ENCODE measurements at places on chromosomes 4 and X.
A peak's percentile ranks its signal among the peaks of the same experiment; 100 is the strongest.

GRCh38 chr4:6699903-6700302, 6.2 kb downstream of the S100P start:
- DNase-seq = no peak

DNA sequence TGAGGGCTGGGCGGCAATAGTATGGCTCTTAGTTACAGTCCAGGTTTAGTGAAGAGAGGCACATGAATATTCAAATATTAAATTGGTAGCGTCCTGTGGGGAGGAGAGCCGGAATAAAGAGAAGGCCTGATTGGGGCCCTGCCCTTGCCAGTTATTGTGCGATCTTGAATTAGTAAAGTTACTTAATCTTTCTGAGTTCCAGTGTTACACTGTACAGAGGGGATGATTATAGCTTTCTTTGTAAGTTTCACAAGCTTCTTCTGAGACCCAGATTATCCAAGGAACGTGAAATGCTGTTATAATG, 1.2 kb downstream of the METAP1 start:
- DNase-seq = no peak

DNA sequence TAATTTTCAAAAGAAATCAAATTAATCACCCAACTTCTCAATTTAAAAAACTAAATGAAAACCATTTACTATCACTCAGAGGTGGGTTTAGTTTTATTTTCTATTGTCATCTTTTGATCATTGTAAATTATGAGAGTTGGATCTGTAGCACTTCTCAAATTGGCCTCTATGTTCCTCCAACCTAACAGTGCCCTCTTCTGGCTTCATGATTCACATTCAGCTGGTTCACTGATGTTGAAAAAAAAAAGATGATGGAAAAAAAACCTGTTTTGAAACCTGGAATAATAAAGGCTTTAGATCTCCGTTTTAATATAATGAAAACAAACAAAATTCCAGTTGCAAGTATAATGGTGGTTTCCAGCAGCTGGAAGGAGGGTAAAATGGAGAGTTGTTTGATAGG, 2.4 kb upstream of the NBDY start:
- DNase-seq = no peak

DNA sequence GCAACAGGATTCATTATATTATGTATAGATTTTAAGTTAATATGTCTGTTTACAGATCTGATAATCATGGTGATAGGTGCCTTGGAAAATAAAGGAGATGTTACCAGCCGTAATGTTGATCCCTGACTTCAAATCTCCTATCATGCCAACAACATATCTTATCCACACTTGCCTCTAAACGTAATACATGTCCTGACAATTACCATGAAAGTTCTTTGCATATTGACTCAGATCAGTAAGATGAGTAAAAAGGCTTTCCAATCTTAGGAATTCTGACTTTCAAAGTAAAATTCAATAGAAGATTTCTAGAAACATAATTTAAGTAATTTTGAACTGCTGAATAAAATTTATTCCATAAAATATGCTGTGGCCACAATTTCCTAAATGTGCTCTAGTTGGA, 513.3 kb downstream of the ANKRD50 start:
- DNase-seq = no peak

DNA sequence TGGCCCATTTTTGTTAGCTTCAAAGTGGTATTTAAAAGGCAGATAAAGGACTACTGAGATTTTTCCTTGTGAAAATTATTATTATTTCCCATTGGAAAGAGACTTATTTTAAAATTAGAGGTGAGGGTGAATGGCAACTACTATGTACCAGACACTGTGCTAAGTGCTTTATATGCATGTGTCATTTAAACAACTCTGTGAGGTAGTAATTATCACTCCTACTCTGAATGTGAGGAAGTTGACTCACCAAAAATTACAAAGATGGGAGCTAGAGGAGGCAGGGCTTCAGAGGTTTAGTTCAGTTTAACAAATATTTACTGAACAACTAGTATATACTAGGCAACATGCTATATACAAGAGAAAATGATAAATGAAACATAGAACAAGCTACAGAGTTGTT, 78.2 kb downstream of the MSL3 start:
- no peak for DNase-seq

DNA sequence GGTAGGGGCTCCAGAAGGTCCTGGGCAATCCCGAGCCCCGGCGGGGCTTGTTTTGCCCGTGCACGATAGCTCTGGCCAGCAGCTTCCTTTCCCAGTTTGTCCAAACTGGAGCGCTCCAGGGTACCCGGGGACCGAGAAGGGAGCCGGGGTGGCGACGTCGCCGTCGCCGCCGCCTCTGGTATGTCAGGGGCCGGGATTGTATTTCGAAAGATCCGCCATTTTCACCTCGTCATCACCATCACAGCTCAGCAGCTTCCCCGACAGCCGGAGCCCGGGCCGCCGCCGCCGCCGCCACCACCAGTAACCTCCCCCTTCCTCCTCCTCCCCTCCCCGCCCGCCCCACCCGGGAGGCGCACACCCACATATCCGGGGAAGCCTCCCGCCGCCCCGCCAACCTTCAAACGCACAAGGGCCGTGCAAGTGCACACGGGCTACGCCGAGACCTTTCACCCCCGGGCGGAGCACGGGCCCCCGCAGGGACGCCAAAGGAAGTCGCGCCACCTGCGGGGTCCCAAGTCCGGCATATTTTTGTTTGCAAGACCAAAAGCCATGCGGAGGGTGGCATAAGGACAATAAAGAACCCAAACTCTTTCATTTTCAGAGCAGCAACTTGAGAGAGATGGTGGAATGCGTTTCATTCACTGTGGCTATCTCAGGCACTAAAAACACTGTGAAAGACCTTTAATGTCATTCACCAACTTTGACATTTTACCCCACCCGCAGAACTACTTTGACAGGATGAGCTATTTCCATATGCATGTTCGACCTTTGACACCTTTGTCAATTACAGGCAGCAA, at the start of gene LIN54:
LIN54 (minus strand) TSS at position 302 of the 797 bp plus-strand sequence. CDS start 25,979 bp downstream, outside the sequence.
- DNase-seq = peak; percentile 75
